ENCODE measurements at places on chromosomes 7 and 10.

GRCh38 chr10:102297101-102297500 is 51.8 kb downstream of the GBF1 start:
- DNase-seq = no peak

- no peak for DNase-seq
Observed at GRCh38 chr10:132418527-132419416, 21.8 kb downstream of the PWWP2B start.

DNA sequence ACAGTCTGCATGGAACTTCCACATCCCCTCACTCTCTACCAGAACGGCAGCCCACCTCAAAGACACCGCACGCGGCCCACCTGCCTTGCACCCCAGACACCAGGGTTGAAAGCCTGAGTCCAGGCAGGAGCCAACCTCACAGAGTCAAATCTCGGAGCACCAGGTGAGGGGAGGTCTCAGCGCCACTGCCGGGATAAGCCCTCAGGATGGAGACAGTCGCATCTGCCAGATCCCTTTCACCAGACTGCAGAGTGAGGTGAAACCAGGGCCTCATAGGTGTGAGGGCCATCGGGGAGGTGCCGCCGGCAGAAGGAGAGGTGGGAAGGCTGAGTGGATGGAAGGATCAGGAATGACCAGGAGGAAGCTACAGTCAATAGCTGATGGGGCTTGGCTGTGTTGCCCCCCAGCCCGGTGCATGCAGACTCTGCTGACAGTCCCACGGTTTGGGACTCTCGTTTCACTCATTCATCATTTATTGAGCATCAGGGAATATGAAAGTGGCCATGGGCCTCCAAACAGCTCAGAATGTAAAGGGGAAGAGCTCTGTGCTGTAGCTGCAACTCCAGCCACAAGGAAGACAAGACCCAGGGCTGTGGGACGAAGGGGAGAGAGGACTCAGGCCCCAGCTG is 315.0 kb downstream of the PTPRN2 start:
- no peak for DNase-seq

- DNase-seq = no peak
Observed at GRCh38 chr10:113704637-113705343, 25.1 kb downstream of the CASP7 start.

DNA sequence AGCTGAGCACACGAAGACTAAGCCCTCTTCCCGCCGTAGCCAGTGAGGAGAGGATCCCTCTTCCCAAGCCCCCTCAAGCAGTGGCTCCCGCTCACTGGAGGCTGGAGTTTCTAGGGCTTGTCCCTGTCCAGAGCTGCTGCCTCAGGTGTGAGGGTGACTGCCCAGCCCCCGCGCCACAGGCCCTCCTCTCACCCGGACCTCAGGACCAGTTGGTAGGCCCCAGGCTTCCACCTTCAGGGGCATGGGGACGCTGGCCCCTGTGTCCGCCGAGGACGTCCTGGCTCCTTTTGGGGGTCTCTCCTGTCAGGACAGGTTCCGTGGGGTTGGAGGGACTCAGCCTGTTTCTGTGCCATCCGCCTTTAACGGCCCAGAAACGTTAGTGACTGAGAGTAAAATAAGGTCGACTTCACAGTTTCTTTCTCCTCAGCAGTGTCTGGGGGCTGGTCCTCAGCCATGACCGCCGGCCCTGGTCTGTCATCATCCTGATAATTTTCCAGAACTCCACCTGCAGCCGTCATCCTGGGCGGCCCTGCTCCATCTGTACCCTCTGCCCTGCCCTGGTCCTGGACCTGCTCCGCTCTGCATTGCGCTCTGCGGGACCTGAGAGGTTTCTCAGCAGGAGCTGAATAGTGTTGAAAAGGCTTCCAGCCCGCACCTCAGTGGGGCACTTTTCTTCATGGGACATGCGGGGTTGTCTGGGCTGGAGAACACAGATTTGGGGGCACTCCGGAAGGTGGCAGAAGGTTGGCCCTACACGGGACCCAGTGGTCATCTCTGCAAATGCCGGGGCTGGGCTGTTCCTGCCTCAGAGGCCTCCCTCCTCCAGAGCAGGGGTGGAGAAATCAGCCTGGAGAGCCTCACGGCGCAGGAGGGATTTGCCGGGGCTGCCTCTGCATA is 36.0 kb upstream of the FAM20C start:
- DNase-seq = no peak

DNA sequence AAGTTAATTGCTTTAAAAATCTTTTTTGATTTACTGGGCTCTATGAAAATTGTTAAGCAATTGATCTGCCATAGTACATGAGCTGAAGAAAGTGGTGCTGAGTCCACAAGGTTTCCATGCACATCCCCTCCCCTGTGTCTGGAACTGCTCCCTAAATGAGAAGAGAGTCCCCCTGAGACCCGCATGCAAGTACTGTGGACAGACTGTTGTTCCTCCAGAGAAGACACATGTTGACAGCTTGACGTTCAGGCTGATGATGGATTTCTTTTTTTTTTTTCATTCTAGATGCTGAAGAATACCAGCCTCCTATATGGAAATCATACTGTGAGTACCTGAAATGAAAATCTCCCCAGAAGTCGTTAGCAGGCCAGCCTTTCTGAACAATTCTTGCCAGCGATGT is 159.8 kb downstream of the CHN2 start:
- DNase-seq = no peak

DNA sequence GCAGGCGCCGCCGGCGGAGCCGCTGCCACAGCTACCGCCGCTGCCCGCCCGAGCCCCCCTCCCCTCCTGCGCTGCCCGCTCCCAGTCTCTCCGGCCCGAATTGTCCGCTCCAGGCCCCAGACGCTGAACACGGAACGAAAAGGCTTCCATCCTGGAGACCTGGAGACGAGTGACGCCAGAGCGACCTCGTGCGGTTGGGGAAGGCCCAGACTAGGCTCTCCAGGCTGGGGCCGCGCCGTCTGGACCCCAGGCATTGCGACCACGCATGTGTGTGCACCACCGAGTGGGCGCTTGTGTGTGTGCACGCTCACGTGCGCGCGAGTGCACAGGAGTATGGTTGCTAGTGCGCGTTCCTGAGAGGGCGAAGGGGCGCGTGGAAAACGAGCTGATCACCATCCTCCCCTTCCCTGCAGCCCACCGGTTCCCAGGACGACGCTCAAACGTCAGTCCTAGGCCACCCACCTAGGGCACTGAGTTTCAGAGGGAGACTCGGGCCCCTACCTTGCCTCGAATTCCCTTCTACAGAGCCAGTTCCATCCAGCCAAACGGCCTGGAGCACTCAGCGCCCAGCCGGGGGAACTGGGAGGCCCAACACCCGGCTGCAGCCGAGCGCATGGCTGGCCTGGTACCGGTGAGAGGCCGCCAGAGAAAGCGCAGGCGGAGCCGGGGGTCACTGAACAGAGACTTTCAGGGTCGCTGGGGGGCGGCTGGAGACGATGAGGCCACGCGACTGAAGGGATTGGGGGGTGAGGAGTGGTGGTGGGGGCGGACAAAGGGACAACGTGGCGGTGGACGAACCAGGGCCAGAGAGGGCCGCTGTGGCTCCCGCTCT is 11.6 kb downstream of the LBX1 start:
- no peak for DNase-seq

- DNase-seq = no peak
Observed at GRCh38 chr10:67925449-67926005, 41.1 kb downstream of the SIRT1 start.

DNA sequence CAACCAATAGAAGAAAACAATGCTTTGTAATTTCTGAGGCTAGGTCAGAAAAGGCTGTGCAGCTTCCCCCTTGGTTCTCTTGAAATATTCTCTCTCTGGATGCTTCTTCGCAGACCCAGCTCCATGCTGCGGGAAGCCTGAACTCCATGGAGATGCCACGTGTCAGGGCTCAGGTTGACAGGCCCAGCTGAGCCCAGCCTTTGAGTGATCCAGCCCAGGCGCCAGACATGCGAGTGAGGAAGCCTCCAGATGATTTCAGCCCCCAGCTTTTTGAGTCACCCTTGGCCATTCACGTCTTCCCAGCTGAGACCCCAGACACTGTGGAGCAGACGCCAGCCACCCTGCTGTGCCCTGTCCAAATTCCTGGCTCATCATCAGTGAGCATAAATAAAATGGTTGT is 378.4 kb upstream of the NRP1 start:
- DNase-seq = no peak

- DNase-seq = no peak
Observed at GRCh38 chr7:99497766-99498545, 2.1 kb downstream of the ZNF394 start.

DNA sequence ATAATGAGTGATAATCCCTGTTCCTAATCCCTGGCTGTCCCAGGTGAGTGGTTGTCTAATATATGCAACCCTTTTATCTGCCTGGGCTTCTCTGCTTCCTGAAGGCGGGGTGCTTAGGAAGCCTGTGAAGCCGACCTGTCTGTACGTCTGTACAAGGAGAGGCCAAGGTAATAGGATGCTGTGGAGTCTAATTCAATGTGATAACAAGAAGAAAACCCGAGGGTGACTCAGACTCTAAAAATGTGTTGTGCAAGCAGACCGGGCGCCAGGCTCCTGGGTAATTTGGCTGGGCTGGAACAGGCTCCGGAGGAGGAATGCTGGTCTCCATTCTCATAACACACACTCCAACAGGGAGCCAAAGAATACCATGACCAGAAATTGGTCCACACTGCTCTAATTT is 43.6 kb downstream of the THNSL1 start:
- DNase-seq = no peak

DNA sequence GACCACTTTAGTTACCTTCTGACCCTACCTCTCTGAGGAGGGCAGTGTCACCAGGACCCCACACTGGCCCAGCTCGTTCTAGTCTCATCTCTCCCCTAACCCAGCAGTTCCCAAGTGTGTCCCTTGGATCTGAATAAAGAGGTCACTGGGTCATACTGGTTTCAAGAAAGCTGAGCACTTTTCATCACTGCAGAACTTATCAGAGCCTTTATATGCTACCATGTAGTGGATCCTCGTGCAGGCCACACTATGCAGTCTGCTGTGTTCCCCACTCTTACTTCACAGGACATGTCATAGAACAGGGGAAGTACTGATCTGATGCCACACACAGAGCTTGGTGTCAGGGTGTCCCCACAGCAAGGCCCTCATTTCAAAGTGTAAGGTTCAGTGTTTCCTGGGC is 113.8 kb downstream of the GFRA1 start:
- no peak for DNase-seq

All from stimulated activated CD4-positive, alpha-beta T cell treated with anti-CD3 and anti-CD28 coated beads, Interleukin-12 subunit alpha, Interleukin-12 subunit beta, amount 100 ng/mL, for 48 hours (primary cell).